ENCODE measurements at places on chromosomes 2 and 18.

DNA sequence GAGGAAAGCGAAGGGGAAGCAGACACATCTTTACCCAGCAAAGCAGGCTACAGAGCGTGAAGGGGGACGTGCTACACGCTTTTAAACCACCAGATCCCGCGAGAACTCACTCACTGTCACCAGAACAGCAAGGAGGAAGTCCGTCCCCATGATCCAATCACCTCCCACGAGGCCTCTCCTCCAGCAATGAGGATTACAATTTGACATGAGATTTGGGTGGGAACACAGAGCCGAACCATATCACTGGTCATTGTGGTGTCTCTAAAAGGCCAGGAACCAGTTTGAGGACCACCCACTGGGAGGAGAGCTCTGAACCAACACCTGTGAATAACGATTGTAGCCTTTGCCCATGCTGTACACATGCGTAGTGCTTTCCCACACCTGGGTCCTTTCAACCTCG, 116.6 kb upstream of the FAM136A start:
- DNase-seq, result no peak

DNA sequence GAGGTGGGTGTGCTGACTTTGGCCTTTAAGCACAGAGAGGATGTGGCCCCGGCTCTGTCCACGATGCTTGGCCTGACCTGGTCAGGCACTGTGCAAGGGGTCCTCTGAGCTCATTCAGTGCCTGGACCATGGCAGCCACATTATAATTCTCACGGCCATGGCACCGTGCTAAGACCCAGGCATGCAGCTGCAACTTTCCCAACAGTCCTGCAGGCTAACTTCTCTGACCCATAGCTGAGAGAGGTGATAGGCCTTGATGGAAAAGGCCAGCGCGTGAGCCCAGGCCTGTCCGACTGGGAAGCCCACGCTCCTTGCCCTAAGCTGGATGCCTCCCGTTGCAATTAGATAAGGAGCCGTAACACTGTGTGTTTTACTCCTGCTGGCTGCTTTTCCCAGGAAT, 99.9 kb downstream of the TFCP2L1 start:
- no peak for DNase-seq

- peak; percentile 50 for DNase-seq
Measured at GRCh38 chr18:13394801-13395200, 176.2 kb downstream of the LDLRAD4 start.

- DNase-seq, result no peak
Measured at GRCh38 chr2:42252464-42252863, 83.3 kb downstream of the EML4 start.

Data from D341Med (cell line).